ENCODE measurements at places on chromosomes 12 and 14. TPM values are rescaled to one million over a fixed set of nuclear protein-coding genes. Genes with fewer than 3 reads are reported as not detected.
A peak's percentile ranks its signal among the peaks of the same experiment; 100 is the strongest.

GRCh38 chr12:51920046-51920445 is 12.7 kb downstream of the ACVRL1 start:
- DNase-seq, result no peak

The RTL1 gene
- not detected for total RNA-seq

The ACTR10 gene
- total RNA-seq, result 71.3 TPM

- DNase-seq, result peak; percentile 50
Observed at GRCh38 chr14:22268875-22269274, 320.1 kb downstream of the DAD1 start.

- peak; percentile 98 for DNase-seq
Observed at GRCh38 chr14:68458840-68459469, 333.9 kb downstream of the ZFP36L1 start.

The PMEL gene
- total RNA-seq, result 0.12 TPM

All from Daoy (cell line).